ENCODE measurements at places on chromosomes 1 and 21.

- DNase-seq: no peak
Measured at GRCh38 chr1:112457955-112458354, 50.8 kb upstream of the WNT2B start.

- DNase-seq: no peak
Measured at GRCh38 chr1:230230273-230230672, 163.2 kb downstream of the GALNT2 start.

DNA sequence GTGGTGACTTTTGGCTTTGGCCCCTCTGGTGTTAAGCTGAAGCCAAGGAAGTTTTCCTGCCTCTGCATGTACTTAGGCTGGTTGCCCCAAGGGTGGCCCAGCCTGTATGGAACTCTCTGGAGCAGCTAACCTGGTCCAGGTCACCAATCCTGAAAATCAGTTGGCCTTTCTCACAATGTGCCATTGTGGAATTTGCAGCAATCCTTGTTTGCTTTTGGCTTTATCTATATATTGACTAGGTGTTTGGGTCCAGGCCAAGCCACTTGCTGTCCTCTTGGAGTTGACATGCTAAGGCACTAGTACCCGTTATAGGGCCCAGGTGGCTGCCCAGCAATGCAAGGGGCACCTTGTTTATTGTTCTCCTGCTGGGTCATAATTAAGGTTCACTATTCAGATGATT lies 124.6 kb downstream of the CAMTA1 start:
- no peak for DNase-seq

DNA sequence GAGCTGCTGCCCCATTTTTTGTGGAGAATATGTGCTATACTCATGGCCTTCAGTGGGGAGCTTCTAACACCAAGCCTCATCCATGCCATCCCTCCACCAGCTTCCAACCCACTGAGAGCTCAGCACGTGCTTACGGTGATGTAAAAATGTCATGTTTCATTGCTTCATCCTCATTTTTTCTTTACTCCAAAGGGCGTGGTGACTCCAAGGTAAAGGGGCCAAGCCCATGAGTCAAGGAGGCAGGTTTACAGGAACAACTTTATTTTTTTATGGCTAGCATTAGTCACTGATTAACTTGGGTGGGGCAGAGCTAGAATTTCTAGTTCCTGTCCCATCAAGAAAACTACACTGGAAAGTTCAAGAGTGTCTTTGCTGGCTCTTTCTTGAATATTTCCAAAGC lies at the start of gene C1orf226:
TSS of gene C1orf226 (plus strand) at position 346 of the 400 bp plus-strand sequence. CDS start 174 bp downstream, outside the sequence.
- no peak for DNase-seq

DNA sequence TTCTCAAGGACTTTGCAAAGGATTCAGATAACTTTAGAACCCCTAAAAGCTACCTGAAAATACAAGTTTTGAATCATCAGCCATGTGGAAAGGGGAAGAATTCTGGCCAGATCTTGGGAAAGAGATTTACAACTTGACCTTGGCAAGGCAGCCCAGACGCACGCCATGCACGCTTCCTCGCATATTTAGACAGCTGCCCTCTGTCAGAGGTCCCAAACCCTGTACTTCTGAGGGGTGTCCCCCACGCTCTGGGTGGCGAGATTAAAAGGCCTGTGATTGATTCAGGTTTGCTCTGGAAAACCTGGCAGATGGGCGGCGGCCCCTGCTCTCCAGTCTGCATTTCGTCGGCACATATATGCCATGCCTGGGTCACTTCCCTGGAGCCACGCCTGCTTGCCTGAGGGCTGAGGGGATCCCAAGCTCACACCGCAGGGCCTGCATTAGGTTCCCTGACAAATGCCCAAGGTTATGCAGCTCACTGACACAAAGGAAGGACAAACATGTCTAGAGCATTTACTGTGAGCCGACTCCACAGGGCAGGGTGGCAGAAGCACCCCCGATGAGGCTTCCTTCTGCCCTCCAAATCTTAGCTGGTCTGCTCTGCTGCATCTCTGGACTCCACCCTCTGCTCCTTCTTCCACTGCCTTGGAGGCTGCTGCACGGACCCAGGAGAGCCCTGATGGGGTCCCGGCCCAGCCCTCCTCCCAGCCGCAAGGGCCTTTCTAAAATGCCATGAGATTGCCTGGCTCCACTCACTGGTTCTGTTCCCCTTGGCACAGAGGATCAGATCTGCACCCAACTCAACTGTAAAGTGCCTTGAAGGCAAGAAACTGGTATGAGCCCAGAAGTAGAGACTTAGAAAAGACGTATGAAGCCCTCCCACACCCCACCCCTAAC lies 103.9 kb downstream of the BCAR3 start:
- DNase-seq: no peak

DNA sequence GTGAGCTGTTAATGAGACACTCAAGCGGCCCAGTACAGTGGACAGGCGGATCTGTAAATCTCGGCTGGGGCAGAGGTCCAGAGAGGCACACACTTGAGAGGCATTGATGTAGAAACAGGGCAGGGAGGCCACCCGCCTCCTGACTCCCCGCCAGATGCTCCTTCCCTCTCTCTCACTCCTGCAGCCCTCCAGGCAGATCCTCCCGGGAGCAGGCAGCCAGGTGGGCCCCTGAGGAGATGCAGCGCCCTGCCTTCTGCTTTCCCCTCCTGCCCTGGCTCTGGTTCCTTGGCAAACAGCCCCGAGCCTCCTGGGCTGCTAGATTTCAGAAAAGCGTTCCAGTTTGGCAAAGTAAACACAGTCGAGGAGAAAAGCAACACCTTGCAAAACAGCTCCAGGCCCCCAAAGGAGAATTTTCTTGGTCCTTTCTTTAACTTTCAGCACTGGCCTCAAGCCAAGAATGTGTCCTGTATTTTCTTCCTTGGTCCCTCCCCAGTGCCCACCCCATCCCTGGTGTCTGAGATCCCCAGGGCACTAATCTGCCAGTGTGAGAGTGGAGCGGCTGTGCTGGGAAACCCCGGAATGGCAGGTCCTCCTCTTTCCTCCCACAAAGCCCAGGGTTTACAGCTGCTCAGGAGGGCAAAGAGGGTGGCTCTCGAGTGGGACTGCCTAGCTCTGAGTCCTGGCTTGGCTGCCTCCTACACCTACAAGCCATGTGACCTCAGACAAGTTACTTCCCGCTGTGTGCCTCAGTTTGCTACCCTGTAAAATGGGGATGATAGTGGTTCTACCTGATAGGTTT lies 29.4 kb upstream of the IFNLR1 start:
- no peak for DNase-seq

DNA sequence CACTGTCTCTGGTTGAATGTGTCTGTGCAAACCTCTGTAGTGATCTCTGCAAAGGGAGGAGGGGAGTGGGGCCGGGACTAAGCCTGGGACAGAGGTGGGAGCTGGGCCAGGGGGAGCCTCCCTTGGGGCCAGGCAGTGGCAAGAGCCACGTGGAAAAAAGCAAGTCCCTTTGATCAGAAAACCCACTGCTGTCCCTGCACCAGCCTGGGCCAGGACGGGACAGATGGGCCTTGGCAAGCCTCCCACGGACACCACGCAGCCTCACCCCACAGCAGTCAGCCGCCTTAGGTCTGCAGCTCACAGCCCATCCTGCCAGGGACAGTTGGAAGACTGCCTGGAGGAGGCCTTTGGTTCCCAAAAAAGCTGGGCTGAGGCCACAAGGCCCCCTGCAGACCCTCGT lies 11.7 kb upstream of the TRAPPC10 start:
- DNase-seq: no peak

GRCh38 chr1:232319518-232320210 lies 310.3 kb downstream of the SIPA1L2 start:
- no peak for DNase-seq

DNA sequence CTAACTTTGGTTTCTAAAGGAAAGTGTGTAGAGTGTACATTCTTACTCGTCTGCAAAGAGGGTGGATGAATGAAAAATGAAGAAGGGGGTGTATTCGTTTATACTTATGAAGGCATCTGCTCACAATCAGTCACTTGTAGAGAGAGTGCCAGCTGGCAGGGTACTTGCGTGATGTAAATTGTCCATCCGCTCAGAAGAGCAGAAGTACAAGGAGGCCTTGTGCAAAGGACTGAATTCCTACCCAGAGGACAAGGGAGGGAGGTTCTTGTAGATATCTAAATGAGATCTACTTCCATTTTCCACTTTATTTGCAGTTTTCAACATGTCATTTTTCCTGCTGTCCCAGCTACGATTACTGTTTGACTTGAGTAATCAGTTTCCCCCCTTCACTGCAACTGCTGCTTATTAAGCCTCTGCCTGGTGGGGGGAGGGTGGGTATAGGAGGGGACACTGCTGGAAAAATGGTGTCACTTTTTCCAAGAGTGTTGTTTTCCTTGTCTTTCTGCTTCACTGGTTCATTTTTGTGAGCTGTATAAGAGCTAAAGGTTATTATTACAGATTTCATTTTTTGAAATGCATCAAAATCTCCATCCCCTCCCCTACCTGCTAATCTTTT lies 67.3 kb downstream of the LAMC1 start:
- no peak for DNase-seq

DNA sequence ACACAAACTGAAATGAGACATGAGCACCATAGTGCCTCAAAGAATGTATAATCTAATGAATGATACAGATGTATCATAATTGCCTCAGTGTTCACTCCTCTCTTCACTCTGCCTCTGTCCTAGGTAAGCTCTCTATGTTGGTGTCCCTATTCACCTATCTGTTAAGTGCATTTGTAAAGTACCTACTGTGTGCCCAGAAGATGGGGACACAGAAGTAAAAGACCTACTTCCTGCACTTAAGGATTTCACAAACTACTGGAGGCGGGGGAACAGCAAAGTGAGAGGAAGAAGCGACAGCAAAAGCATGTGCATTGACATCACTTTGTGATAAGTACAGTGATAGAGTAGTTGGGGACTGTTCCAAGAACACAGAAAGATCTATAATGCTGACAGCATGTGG lies 18.1 kb downstream of the RD3 start:
- DNase-seq: no peak

DNA sequence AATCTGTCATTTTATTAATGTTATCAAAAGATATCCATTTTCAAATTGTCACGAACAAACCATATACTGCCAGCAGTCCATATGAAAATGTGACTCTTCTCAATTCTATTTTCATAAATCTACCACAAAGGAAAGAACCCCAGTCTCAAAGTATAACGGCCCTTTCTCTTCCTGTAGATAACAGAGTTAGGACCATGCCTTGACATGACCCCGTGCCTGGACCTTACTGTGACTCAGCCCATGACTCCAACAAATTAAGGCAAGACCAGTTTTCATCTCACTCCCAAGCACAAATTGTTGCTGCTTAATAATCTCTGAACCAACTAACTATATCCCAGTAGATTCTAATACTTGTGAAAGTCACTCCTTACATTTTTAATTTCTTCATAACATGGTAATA lies 124.4 kb upstream of the NFIA start:
- no peak for DNase-seq
